Activated T-helper 2 cell treated with anti-CD3 and anti-CD28 coated beads, Interferon-gamma antibody, Interleukin-2, Interleukin-4, amounts not matched to agents 10 μg/mL and 5 μg/mL and 100 μg/mL, durations not matched to agents 14 hours and 24 hours and 36 hours (primary cell): ENCODE measurements at places on chromosomes 6 and 20. TPM values are rescaled to one million over a fixed set of nuclear protein-coding genes. Genes with fewer than 3 reads are reported as not detected.

The SYCP2L gene
- total RNA-seq, result 0.11 and 0.23 TPM in 2 replicates

The CLPSL2 gene
- total RNA-seq, result not detected in 2 replicates

The TRIM10 gene
- total RNA-seq, result 0.09 TPM in 1 of 2 replicates, not detected in the other

The SYCP2 gene
- 4.6 and 4.9 TPM in 2 replicates for total RNA-seq

The MUCL3 gene
- total RNA-seq, result not detected in 2 replicates

The PRDM13 gene
- not detected in 2 replicates for total RNA-seq

The MYLK4 gene
- 0.21 and 0.23 TPM in 2 replicates for total RNA-seq

The NNAT gene
- total RNA-seq, result not detected in 2 replicates

The HM13 gene
- 184 and 188 TPM in 2 replicates for total RNA-seq

The SPEF1 gene
- not detected in 2 replicates for total RNA-seq

The HDDC2 gene
- 78.3 and 80.7 TPM in 2 replicates for total RNA-seq

The SH3BGRL2 gene
- total RNA-seq, result 0.09 TPM in 1 of 2 replicates, not detected in the other

The PRSS35 gene
- not detected in 2 replicates for total RNA-seq

The OTOR gene
- total RNA-seq, result not detected in 2 replicates

The LHFPL5 gene
- not detected in 2 replicates for total RNA-seq

The SNPH gene
- 2.7 and 3.1 TPM in 2 replicates for total RNA-seq

- H3K27me3 ChIP-seq, result no peaks in the 10 kb centered on the region
- peaks cover 14% of the 10 kb centered on the region for H3K4me1 ChIP-seq
- DNase-seq, result peak; percentile 37
- no peak overlapping the region for H3K4me3 ChIP-seq
- no peaks in the 10 kb centered on the region for H3K36me3 ChIP-seq
Observed at GRCh38 chr20:2521369-2522305, 12.9 kb upstream of the ZNF343 start.

DNA sequence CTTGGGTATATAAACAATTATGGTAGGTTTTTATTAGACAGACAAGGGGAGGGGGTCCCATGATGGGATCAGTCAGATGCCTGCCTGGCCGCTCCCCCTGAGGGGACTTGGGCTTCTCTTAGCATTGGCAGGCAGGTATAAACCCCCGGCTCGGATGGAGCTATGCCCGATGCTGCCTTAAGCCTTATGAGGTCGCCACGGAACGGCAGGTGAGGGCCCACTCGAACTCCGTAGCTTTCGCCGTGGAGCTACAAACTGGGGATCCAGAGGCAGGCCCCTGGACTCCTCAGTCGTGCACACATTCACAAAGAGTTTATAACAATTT is 148.8 kb downstream of the TRIM27 start:
- H3K4me3 ChIP-seq, result no peak overlapping the region
- H3K27ac ChIP-seq, result peak overlapping the region; percentile 36
- H3K36me3 ChIP-seq, result peaks cover 10% of the 10 kb centered on the region

- H3K27ac ChIP-seq, result no peak overlapping the region
- DNase-seq, result no peak
- no peaks in the 10 kb centered on the region for H3K36me3 ChIP-seq
- no peaks in the 10 kb centered on the region for H3K27me3 ChIP-seq
Observed at GRCh38 chr6:143963158-143963919, 44.7 kb downstream of the PLAGL1 start.

DNA sequence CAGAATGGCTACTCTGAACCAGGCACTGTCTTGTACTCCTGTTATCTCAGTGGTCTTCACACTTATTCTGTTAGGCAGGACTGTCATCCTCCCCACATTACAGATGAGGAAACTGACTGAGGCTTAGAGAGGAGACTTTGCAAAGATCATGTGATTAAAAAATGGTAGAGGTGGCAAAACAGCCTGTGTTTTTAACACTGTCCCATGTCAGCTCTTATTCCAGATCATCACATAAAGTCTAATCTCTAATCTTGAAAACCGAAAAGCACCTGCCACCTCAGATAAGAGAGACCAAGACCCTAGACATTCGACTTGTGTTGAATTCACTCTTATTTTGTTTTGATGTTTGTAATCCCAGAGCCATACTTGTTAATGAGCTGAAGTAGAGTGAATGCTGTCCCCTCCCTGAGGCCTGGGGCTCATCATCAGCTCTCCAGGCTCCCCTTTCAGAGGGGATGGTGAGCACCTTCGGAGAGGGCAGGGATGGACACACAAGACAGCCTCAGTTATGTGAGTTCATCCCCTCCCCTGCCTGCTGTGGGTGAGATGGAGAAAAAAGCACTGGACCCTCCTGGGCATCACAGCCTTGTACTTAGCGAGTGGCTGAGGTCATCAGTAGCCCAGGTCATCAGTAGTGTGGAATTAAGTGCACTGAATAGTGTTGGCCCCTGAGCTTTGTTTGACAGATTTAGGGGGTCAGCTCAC is 30.6 kb downstream of the MTHFD1L start:
- H3K27ac ChIP-seq, result peak overlapping the region; percentile 24
- H3K4me1 ChIP-seq, result peaks cover 26% of the 10 kb centered on the region
- no peak overlapping the region for H3K4me3 ChIP-seq
- DNase-seq, result no peak
- H3K36me3 ChIP-seq, result peaks cover 47% of the 10 kb centered on the region
- H3K27me3 ChIP-seq, result no peaks in the 10 kb centered on the region

DNA sequence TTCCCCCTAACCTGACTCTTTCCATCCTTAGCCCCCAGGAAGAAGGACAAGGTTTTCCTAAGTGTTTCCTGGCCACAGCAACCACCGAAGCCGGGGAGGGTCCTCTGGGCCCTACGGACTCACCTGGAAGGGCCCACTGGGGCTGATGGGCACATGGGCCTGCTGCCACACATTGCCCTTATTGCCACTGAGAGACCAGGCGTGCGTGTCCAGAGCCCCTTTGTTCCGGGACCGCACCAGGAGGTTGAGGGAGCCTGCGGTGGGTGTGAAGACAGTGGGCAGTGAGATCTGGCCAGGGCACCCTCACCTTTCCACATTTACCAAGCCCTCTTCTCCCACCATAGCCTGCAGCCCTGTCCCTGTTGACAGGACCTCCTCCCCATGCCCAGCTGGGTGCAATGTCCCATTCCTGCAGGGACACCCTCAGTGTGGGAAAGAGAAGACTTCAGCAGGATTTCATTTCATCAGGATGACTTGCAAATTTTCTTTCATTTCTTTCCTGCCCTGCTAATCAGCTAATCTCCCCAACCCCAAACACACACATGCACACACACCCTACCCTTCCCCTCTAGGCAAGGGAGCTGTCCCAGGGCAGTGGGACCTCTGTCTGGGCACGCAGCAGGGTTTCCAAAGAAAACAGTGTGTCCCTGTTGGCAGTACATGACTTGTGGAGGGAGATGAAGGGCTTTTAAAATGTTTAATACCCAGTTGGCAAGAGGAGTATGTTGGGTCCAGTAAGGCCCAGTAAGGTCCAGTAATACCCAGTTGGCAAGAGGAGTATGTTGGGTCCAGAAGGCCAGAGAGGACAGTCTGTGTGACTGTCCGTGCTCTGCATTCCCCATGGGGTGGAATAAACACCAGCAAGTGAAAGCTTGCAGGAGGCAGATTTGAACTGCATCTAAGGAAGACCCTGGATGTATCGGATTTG is 59.0 kb downstream of the MDGA1 start:
- no peak for DNase-seq
- no peak overlapping the region for H3K4me3 ChIP-seq
- H3K27me3 ChIP-seq, result peaks cover 8% of the 10 kb centered on the region
- no peak overlapping the region for H3K27ac ChIP-seq

DNA sequence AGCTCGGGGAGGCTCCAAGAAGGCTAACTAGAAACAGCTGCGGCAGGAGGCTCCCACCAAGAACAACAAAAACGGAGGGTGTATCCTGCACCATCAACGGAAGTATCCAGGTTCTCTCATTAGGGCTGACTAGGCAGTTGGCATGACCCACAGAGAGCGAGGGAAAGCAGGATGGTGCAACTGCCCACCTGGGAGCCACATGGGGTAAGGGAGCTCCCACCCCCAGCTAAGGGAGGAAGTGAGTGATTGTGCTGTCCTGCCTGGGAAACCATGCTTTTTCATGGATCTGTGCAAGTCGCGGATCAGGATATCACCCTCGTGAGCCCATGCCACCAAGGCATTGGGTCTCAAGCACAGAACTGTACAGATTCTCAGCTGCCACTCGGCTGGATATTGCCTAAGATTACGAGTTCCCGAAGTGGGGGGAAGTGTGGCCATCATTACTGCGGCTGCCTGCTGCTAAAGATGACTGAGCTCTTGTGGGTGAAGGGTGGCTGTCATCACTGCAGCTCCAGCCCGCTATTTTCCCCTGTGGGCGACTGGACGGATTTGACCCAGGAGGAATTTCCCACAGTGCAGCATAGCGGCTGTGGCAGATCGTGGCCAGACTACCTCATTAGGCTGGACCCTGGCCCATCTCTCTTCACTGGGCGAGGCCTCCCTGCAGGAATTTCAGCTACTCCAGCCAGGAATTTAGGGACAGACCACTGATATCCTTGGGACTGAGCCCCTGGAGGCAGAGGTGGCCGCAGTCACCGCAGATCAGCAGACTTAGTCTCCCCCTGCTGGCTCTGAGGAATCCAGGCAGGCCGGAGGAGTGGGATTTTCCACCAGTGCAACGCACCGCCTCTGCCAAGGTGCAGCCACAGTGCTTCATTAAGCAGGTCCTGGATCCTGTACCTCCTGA is 515.7 kb downstream of the FRK start:
- H3K4me1 ChIP-seq, result no peaks in the 10 kb centered on the region
- no peaks in the 10 kb centered on the region for H3K36me3 ChIP-seq
- no peak overlapping the region for H3K4me3 ChIP-seq

- DNase-seq, result no peak
- H3K27me3 ChIP-seq, result no peaks in the 10 kb centered on the region
- peak overlapping the region; percentile 94 for H3K4me3 ChIP-seq
Observed at GRCh38 chr20:35699957-35700624, 886 bp downstream of the ROMO1 start.

DNA sequence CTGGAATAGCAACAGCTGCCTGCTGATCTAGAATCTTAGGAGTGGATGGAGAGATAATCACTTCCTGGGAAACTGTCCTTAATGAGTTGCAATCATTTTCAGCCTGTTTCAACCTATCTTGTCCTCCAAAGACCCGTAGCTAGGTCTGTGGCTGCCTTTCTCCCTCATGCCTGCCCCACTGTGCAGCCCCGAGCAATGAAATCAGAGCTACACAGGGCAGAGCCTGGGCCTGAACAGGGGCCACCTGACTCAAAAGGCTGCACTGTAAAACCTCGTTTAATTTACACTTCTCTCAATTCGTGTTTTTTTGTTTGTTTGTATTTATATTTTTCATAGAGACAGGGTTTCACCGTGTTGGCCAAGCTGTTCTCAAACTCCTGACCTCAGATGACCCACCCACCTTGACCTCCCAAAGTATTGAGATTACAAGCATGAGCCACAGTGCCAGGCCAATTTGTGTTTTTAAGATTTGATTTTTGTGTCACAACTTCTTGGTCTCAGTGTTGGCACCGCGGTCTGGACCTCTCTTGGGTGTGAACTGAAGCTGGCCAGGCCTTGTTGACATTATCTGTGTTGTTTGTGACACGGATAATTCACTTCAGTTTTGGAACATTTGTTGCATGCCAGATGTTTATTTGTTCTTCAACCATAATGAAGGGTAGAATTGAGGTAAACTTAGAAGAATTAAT is 21.5 kb downstream of the GGTLC1 start:
- no peak overlapping the region for H3K27ac ChIP-seq
- no peak for DNase-seq
- no peaks in the 10 kb centered on the region for H3K36me3 ChIP-seq

GRCh38 chr20:9839626-9840025 is 750 bp upstream of the PAK5 start:
- H3K27ac ChIP-seq, result no peak overlapping the region
- no peaks in the 10 kb centered on the region for H3K4me1 ChIP-seq
- DNase-seq, result no peak
- H3K36me3 ChIP-seq, result no peaks in the 10 kb centered on the region
- H3K4me3 ChIP-seq, result no peak overlapping the region
- H3K27me3 ChIP-seq, result peaks cover 15% of the 10 kb centered on the region

- no peaks in the 10 kb centered on the region for H3K36me3 ChIP-seq
- H3K27me3 ChIP-seq, result no peaks in the 10 kb centered on the region
- H3K4me1 ChIP-seq, result peaks cover 52% of the 10 kb centered on the region
- no peak for DNase-seq
- H3K4me3 ChIP-seq, result no peak overlapping the region
Observed at GRCh38 chr20:4167261-4168021, 152.1 kb upstream of the RNF24 start.

- H3K27me3 ChIP-seq, result peaks cover 5% of the 10 kb centered on the region
- peak overlapping the region; percentile 97 for H3K27ac ChIP-seq
- peak overlapping the region; percentile 96 for H3K4me3 ChIP-seq
- no peak for DNase-seq
- H3K4me1 ChIP-seq, result peaks cover 39% of the 10 kb centered on the region
Observed at GRCh38 chr20:58389324-58389967, 417 bp downstream of the VAPB start.

DNA sequence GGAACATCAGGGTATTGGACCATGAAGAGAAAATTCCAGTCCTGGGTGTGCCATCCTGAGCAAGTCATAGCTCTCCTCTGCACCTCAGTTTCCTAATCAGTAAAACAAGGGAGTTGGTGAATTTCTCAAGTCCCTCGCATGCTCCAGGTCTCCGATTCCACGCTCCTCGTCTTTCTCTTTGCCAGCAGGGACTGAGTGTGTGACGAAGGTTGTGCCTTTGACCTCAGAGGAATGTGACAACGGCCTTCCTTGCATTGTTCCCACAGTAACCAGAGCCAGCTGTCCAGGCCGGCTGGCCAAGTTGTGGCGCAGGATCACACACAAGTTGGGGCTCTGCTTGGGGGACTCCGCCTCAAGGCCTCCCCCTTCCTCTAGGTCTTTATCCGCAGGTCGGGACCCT is 217.3 kb downstream of the ATXN1 start:
- no peaks in the 10 kb centered on the region for H3K27me3 ChIP-seq
- no peak overlapping the region for H3K27ac ChIP-seq

GRCh38 chr20:64055893-64056638 is 6.6 kb upstream of the SOX18 start:
- peaks cover 3% of the 10 kb centered on the region for H3K27me3 ChIP-seq
- H3K36me3 ChIP-seq, result no peaks in the 10 kb centered on the region
- H3K4me1 ChIP-seq, result peaks cover 11% of the 10 kb centered on the region
- H3K27ac ChIP-seq, result no peak overlapping the region

- no peaks in the 10 kb centered on the region for H3K27me3 ChIP-seq
- peak overlapping the region; percentile 98 for H3K27ac ChIP-seq
- peak overlapping the region; percentile 31 for H3K4me3 ChIP-seq
- peaks cover 66% of the 10 kb centered on the region for H3K4me1 ChIP-seq
Observed at GRCh38 chr6:135162678-135163439, 18.2 kb upstream of the MYB start.

- H3K4me1 ChIP-seq, result no peaks in the 10 kb centered on the region
- no peak overlapping the region for H3K4me3 ChIP-seq
- no peaks in the 10 kb centered on the region for H3K36me3 ChIP-seq
- H3K27me3 ChIP-seq, result no peaks in the 10 kb centered on the region
- H3K27ac ChIP-seq, result no peak overlapping the region
Observed at GRCh38 chr6:113149511-113149910, 707.6 kb upstream of the MARCKS start.

- peaks cover 4% of the 10 kb centered on the region for H3K4me1 ChIP-seq
- no peak overlapping the region for H3K27ac ChIP-seq
- DNase-seq, result no peak
- H3K27me3 ChIP-seq, result no peaks in the 10 kb centered on the region
- H3K36me3 ChIP-seq, result no peaks in the 10 kb centered on the region
Observed at GRCh38 chr6:104218116-104218515, 641.6 kb downstream of the HACE1 start.

DNA sequence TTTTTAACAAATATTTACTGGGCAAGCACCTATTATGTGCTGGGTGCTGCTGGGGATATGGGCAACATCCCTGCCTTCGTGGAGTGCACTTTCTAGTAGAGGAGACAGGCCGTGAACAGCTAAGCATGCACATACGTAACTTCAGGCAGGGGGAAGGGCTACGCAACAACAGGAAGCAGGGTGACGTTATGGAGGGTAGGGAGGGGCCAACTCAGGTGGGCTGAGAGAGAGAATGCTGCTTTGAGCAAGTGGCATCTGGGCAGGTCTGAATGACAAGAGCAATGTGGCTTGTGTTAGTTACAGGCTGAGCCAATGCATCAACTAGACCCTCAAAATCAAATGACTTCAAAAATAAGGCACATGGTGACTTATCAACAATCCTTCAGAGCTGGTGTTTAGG is 112.1 kb downstream of the CDC5L start:
- peaks cover under 1% of the 10 kb centered on the region for H3K27me3 ChIP-seq
- no peak for DNase-seq
